ENCODE measurements at places on chromosomes 6 and 20.

- DNase-seq, result no peak
Observed at GRCh38 chr6:5394280-5394679, 133.0 kb downstream of the FARS2 start.

GRCh38 chr20:58622671-58623578 lies 28.2 kb upstream of the STX16 start:
- no peak for DNase-seq

DNA sequence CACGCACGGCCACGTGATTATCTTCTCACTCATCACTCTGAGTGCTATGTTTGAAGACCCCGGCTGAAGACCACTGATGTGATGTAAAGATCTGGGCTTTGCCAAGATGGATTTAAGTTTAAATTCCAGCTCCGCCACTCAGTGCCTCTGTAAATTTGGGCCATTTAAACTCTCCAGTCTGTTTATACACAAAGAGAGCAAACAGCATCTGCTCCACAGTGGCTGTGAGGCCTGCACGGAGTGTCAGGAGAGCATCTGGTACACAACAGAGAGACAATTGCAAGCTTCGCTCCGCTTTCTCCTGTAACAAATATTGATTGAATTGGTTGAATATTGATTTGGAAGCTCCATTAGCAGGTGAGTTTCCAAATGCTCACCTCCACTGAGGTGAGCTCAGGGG lies 80.5 kb upstream of the FRMD1 start:
- DNase-seq, result no peak

DNA sequence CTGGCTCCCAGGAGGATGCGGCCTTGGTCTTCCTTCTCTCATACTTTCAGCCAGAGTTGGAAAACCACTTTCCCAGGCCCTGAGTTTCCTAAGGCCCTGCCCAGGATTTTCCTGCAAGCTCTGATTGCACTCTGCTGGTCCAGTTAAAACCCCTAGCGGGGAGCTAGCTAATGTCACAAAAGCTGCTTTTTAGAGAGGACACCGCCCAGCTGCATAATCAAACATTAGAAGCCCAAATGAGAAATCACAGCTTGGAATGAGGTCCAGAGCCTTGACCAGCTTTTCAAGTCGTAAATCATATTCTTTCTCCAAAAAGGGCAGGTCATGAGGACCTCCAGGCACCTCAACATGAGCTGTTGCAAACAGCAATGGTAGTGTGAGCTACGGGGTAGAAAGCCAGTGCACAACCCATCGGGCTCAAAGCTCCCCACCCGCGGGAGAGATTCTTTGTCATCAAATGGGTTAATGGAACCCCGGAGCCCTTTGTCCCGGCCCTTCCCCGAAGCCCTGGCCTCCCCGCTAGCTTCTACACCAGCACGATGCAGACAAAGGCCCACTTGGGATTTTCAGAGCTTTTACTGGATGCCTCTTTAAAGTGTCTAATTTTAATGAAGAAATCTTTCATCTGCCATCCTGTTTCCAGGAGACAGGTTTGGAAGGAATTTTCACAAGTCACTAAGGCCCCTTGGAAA lies 134.0 kb downstream of the SCML4 start:
- no peak for DNase-seq

- no peak for DNase-seq
Observed at GRCh38 chr6:87289571-87289970, 32.8 kb upstream of the SMIM8 start.

- DNase-seq, result peak; percentile 48
Observed at GRCh38 chr6:3356056-3356823, 97.5 kb downstream of the PSMG4 start.

GRCh38 chr6:116352515-116353471 lies 18.0 kb upstream of the DSE start:
- no peak for DNase-seq

DNA sequence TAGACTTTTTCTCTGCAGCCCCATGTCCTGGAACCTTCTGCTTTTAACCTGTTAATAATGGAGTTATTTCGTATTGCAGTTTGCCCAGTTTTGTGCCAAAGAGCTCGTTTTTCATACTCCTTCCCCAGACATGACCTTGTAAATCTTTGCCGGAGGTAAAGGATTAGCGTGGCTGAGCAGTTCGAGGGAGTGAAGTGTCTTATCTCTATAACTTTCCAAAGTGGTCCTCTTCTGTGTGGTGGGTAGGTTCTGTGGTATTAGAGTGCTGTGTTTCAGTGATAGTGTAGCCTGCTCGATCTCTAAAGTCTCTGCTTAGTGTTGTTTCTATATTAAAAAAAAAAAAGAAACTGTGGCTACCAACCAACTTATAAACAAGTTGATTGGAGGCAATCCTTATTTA lies 67.5 kb downstream of the FARS2 start:
- DNase-seq, result no peak

- DNase-seq, result no peak
Observed at GRCh38 chr6:170107606-170108222, 183.2 kb downstream of the DLL1 start.

- no peak for DNase-seq
Observed at GRCh38 chr6:169604076-169604475, 97.8 kb downstream of the WDR27 start.

GRCh38 chr6:2970753-2971419 lies 481 bp downstream of the SERPINB6 start:
- peak; percentile 45 for DNase-seq

DNA sequence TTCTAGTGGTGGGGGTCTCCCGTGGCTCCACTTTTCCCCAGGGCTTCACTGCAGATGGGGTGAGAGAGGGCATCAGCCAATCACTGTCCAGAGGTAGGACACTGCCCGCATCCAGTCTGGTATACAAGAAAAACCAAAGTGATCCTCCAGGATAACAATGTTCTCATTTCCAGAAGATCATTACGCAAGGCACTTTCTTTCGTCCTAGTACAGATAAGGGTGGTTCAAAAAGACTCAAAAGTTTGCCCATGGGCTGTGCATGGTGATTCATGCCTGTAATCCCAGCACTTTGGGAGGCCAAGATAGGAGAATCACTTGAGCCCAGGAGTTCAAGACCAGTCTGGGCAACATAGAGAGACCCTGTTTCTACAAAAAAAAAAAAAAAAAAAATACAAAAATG lies 16.4 kb downstream of the GMDS start:
- no peak for DNase-seq

GRCh38 chr6:142035890-142036289 lies 96.8 kb upstream of the GJE1 start:
- DNase-seq, result no peak

GRCh38 chr6:143842461-143842901 lies 657 bp upstream of the LTV1 start:
- no peak for DNase-seq

DNA sequence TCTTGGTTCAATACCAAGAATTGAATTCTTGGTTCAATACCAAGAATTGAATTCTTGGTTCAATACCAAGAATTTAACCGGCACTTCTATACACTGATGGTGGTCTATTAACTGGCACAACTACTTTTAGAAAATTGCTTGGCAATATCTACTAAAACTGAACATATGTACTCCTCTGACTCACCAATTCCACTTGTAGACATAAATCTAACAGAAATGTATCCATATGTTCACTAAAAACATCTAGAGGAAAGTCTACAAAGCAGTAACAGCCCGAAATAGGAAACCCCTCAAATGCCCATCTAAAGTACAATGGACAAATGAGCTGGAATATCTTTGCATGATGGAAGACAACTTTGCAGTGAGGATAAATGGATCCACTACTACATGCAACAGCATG lies 71.9 kb downstream of the KIF16B start:
- peak; percentile 6 for DNase-seq

DNA sequence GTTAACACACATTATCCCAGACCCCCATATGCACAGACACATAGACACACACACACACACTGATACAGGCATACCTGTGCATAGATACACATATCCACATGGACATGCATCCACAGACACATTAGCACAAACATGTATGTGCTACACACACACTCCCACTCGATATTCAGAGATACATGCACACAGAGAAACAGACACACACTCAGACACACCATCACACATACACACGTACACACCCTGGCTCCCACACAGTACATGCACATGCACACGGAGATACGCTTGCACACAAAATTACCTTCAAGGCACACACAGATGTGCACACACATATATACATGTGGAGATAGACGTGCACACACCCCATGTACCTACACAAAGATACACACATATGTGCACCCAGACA lies 19.7 kb downstream of the RBM38 start:
- DNase-seq, result no peak

DNA sequence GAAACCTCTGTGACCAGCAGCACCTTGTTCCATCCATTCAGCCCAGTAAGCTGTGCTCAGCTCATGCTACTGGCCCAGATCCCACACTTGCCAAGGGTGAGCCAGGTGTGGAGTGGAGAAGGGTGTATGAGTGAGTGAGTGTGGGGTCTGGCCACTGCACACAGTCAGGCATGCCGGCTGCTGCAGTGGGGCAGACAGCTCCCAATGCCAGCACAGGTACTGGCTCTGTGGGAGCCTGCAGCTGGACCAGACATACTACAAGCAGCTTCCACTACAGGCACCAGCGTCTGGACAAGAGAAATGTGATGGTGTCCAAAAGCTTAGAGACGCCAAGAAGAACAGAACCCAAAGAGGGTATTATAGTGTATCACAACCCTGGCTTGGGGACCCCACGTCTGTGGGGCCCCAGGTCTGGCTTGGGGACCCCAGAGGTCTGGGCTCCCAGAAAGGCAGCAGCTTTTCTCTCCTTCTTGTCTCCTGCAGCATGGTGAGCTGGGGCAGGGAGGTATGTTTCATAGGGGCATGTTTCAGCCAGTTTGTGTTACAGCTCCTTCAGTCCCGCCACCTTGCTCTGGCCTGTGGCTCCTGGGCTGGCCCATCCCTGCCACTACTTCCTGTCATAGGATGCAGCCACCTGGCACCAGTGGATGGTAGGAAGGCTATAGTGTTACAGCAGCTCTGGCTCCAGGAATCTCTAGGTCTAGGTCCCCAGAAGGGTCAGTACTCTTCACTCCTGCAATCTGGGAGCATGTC lies 152.4 kb upstream of the HSF2 start:
- DNase-seq, result no peak

DNA sequence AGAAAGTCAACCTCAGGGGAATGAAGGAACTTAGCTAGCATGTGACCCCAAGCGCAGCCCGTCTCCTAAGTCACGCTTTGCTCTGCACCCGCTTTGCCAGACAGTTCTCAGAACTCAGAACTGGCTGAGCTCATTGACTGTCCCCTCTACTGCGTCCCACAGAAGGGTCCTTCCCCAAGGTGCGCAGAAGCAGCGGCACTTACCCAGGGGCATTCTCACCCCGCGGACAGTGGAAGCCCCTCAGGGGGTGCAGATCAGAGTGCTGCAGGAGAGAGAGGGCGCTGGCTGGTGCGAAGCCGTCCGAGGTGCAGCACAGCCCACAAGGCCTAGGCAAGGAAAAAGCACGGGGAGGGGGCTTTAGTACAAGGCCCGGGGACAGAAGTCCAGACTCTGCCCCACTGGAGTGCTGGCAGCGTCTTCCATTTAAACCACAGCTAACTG lies 807 bp downstream of the SNHG17 start:
- DNase-seq, result peak; percentile 3

DNA sequence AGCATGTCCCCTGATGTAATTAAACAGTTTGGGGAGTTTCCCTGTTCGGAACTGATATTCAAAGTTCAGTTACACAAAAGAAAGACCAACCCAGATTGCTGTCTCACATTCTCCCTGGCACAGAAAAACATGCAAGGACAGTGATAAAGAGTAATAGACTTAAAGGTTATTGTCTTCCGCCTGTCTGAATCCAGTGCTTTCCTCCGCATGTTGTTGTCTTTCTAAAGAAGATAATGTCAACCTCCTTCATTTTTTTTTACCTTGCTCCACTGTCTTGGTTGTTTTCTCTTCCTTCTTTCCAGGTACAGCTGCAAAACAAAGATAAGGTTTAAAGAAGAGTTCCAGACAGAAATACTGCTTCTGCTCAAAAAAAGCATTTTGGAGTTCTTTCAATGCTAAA lies 284.5 kb downstream of the TRDN start:
- DNase-seq, result no peak

DNA sequence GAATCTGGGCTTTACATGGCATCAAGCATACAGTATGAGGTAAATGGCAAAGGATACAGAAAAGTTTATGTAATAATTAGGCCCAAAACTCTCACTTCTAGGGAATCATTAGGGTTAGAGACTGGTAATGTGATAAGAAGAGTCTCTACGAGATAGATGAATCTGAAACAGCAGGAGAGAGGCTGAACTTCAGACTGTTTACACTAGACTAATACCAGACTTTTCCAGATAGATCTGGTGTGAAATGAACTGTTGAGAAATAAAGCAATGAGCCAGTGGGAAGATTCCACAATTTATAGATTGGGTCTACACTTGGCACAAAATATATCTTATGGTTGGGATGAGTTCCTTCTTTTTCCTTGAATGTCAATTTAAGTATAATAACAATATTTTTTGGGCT lies 134.3 kb downstream of the MAN1A1 start:
- DNase-seq, result no peak

DNA sequence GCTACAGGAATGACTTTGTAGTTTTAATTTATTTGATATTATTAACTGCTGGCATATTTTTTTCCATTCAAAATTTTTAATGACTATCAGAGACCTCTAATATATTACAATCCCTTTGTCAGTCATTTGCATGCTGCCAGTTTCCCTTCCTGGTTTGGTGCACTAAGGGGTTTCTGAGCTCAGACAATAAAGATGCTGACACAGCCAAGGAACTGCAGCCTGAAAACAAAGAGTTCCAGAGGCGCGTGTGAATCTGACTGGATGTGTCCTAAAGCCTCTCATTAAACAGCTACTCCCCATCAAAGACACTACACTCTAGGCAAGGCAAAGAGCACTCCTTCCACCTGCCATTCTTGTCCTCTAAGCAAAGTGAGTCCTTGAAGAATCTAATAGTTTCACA lies 116.8 kb upstream of the DST start:
- no peak for DNase-seq

DNA sequence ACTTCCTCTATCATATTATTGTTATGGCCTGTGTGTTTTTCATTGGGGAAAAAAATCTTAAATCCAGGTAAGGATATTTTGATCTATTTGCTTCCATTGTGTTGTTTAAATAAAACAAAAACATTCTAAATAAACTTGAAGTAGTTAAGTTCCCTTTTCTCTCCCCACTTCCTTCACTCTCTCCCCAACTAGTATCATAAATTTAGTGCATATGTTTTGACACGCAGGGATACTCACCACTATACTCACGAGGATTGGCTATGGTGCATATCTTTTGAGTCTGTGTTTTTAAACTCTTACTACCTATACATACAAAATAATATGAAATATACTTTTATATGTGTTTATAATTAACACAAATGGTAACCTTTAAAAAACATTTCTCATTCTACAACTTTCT lies 5.2 kb downstream of the TTLL9 start:
- DNase-seq, result no peak

DNA sequence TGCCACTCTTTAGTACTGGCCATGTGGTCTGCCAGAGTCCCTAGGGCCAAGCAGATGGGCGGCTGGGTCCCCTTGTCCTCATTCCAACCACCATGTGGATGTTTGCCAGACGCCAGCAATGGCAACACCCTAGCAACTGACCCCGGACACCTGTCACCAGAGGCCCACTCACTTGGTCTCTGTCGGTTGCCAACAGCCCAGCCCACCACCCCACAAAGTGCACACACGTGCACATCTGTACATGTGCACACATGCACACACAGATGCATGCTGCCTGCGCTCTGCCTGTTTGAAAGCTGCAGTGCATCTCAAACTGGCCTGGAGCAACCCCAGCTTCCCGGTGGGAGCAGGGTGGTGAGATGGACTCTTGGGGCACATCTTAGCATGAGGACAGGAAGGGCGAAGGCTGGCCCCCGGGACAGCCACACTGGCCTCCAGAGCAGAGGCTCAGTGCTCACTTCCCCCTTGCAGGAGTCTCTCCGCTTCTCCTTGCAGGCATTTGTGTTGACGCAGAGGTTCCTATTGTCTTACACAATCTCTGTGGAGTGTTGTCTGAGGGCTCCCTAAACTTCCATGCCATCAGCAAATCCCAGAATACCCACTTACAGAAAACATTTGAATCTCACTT lies 54.0 kb downstream of the PSMG4 start:
- no peak for DNase-seq

All from CD4-positive, alpha-beta T cell treated with Interleukin-15 for 4 hours (primary cell).